Bronchial epithelial cell (primary cell): ENCODE measurements at places on chromosomes 7 and 10.

- no peak for DNase-seq
Measured at GRCh38 chr7:45133352-45133751, 21.9 kb upstream of the TBRG4 start.

DNA sequence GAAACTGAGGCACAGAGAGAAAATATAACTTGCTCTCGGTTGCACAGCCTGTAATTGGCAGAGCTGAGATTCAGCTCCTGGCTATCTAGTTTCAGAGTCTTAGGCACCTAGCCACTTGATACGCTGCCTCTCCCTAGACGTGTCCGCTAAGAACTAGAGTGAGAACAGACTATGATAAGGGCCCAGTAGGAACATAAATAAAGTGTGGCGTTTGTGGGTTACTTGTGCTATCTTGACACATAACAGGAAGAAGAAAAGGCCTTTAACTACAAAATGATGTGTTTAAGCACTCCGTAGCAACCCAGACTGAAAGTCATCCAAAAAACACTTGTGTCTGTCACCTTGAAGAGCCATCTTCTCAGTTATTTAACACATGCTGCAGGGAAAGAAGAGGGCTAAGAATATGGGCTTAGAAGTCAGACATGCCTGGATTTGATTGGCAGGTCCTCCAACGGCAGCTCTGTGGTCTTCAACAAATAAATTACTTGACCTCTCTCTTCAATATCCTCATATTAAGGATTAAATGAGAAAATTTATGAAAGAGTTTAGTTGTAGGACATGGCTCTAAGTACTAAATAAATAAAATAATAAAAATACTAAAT is 96.2 kb downstream of the SGMS1 start:
- no peak for DNase-seq

DNA sequence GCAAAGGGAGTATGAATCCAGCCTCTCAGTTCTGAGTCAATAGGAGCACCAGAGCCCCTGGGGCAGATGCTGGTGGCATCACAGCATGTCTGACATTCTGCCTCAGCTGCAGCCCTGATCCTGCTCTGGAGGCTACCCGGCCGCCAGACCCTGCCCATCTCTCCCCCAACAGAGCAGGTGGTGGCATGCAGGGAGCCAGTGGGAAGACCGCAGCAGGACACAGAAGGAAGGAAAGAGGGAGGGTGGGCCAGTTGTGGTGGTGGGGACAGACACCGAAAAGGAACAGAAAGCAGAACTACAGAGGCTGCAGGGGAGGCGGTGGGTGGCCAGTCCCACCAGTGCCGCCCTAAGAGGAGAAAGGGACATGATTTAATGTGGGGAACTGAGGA is 35.3 kb downstream of the BLNK start:
- no peak for DNase-seq

DNA sequence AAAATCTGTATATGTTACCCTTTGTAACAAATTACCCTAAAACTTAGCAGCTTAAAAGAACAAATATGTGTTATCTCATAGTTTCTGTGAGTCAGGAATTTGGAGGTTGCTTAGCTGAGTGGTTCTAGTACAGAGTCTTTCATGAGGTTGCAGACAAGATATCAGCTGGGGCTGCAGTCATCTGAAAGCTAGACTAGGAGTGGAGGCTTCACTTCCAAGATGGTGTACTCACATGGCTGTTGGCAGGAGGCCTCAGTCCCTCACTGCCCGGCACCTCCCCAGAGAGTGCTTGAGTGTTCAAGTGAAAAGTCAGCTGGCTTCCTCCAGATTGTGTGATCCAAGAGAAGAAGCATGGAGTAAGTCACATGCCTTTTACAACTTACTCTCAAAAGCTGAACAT is 16.9 kb upstream of the GGCT start:
- no peak for DNase-seq

- DNase-seq = no peak
Measured at GRCh38 chr10:52517012-52517411, 202.9 kb downstream of the DKK1 start.

DNA sequence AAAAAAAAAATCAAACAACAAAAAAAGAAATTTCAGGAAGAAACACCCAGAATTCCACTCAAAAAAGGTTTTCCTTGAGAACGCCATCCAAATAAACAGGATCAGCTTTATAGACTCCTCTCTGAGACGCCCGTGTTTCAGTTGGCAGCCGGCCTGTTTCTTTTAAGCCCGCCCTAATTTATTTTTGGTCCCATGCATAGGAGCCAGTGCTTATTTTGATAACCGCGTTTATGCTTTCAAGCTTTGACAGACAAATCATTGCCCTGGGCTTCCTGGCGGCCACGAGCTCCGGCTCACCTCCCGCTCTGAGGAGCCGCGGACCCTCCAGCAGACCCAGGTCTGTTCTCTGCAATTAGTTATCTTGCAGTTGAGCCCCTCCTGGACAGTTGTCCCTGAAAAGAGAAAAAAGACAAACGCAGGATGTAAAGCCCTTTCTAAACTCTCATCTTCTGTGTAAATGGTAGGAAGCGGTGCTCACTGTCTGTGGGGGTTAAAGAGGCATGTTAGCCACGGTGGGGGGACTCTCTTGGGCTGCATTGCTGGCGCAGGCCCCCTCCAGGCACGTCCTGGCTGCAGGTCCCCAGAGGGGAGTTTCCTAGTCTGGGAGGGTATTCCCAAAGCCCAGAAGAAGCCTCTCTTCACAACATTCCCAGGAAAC is 22.2 kb upstream of the UNCX start:
- DNase-seq = no peak

DNA sequence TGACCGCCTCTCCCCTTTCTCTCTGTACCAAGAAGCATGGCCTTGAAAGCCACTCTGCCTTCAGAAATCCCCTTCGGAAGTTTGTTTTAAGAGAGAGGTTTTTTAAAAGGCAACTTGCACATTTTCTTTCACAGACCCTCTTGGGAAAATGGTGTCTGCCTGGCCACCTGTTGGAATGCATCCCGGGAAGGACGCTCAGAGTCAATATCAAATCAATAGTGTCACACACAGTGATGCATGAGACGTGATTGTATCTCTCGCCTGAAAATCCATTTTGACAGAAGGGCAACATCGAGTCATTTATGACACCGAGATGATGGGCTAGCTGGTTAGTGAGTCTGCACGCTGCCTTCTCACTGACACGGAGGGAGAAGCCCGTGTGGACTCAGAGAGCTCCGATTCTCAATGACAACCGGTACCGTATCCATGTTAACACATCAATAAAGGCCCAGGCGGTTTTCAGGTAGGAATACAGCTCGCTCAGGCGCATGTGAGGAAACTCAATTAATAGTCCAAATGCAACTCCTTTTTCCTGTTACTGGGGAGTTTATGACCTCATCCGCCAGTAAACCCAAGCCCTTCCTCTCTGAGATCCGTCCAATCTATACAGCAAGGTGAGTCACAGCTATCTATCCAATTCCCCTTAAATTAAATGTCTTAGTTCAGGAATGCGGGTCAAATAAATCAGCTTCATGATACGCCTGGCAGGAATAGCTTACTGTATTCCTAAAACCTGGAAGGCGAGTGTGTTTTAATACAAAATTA is 621.5 kb upstream of the MKI67 start:
- no peak for DNase-seq

DNA sequence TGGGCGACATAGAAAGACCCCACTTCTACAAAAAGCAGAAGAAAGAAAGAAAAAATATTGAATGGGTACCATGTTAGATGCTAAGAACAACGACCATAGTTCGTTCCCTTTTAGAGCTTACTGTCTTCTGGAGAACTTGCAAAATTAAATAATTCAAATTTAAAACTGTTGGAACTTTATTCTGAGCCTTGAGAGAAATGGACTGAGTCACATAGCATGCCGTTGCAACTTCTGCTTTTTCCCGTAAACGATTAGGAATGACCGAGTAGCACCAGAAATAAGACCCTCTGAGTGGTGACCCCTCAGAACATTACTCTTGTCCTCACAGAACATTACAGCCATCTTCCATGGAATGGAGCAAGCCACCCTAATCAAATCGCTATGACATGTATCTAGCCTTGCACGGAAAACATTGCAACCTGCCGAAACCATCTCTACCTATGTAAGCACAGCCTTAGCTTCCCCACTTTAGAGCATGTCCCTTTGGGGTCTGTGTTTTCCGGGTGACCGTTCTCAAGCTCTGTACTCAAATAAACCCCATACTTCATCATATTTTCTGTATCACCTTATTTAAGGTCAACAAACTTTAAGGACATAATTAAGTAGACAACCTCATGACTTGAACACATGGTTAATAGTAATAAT is 179.1 kb downstream of the PRKCQ start:
- DNase-seq = no peak

DNA sequence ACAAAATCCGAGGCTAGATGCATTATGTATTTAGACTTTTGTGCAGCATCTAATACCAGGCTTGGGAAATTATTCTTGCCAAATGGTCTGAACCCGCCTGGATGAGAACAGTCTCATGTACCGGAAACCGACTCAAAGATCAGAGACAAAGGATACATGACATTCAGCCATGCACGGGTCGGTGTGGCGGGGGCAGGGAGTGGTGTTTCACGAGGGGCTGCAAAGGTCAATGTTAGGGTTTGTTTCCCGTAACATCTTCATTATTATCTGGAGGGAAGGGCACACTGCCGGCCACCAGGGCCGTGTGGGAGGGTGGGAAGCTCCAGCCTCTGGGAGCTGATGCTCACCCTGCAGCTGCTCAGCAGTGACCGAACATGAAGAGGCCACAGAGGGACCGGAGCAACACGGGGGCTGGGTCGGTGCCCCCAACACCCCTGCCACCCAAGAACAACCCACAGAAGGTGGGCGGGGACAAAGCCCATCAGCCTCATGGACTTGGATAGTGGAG is 23.1 kb downstream of the CNPY1 start:
- DNase-seq = no peak

- DNase-seq = no peak
Measured at GRCh38 chr7:2325162-2325561, 10.9 kb upstream of the SNX8 start.

DNA sequence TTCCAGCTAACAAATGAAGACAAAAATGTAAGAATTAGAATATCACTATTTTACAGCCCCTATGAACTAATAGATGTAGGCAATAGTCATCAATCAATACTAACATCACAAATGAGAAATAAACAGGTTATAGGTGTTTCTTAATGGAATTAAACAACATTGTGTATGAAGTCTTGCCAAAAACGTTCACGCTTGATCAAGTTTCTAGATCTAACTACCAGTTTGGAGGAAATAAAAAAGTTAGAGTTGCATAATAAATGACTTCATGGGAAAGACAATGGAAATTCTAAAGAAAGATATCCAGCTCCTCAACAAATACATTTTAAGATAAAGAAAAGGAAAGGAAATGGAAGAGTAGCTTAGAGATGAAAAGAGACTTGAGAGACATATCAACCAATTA is 19.7 kb downstream of the TAC1 start:
- DNase-seq = no peak

DNA sequence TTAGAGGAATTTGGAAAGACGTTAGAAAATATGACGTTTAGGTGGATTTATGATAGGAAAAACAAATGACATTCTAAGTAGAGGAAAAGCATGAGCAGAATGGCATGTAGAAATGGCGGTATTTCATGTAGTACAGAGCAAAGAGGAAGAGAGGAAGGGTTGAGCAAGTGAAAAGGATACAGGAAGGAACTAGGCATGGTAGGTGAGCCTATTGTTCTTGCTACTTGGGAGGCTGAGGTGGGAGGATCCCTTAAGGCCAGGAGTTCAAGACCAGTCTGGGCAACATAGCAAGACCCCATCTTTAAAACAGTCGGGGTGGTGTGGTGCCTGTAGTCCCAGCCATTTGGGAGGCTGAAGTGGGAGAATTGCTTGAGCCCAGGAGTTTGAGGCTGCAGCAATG is 1.2 kb downstream of the GTPBP10 start:
- DNase-seq = no peak

DNA sequence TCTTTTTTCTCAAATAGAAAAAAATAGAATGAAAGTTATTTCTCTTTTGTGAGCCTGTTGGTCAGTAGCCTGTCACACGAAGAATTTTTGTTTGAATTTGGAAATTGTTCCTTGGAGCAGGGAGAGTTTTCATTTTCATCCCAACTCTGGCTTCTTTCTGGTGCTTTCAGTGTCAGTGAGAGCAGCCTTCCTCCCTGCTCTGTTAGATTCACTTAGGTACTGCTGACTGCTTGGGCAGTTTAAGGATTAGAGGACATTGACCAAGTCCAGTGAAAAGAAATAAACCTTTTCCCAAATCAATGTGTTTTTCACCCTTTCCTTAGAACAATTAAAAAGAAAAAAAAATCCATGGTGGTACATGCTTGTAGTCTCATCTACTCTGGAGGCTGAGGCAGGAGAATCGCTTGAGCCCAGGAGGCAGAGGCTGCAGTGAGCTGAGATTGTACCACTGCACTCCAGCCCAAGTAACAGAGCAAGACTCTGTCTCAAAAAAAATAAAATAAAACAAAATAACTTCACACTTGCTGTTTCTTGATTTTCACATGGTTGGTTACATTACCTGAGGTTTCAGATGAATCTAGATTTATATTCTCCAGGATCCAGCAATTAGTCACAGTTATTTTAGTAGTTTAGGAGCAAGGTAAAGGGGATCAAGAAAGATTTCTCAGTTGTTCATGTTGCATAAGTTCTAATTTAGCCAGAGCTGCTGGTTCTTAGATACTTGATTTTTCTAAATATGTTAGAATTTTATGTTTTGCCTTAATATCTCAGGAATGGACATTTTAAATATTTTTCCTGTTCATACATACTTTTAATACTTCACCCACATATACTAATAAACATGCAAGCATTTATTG is 63.1 kb downstream of the ZNRF2 start:
- DNase-seq = no peak

DNA sequence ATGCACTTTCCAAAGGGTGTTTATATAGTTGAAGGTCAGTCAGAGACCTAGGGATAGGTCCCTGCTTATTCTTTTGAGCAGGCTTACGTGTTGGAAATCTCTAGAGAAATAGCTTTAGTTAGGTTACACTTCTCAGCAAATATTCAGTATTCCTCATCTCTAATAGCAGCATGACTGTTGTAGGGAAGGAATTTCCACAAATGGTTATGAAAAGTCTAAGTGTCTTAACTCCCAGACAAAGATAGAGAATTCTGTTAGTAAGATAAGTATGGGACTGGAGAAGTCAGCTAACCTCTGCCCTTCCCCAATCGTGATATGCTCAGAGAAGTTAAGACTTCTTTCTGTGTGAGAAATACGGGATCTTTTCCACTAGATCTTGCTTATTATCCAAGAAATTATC is 16.5 kb downstream of the SGPL1 start:
- no peak for DNase-seq

- DNase-seq = no peak
Measured at GRCh38 chr10:75825661-75826060, 394.2 kb downstream of the LRMDA start.

GRCh38 chr10:119446441-119447277 is 95.9 kb downstream of the RGS10 start:
- no peak for DNase-seq
